Activated T-cell treated with anti-CD3 and anti-CD28 coated beads, Interleukin-2, amount 50 U/mL, for 1 hour (primary cell): ENCODE measurements at places on chromosomes 7 and 10.

DNA sequence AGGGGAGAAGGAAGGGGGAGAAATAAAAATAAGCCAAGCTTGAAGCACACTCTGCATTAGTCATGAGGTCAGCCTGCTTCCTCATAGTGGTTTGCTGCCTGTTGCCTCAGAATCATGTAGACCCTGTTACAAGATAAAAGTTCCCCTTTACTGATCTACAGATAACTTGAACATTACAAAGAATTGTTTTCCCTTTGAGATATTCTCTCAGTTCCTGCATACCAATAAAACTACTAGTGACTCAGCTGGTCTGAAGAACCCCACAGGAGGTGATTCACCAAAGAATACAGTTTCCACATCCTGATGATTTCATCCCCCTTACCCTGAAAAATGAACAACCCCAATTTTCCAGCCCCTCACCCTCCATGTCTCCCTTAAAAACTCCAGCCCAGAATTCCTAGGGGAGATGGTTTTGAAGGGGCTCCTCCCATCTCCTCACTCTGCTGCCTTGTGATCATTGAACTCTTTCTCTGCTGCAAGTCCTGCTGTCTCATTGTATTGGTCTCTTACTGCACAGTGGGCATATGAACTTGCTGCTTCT is 31.5 kb upstream of the NRP1 start:
- DNase-seq = no peak

DNA sequence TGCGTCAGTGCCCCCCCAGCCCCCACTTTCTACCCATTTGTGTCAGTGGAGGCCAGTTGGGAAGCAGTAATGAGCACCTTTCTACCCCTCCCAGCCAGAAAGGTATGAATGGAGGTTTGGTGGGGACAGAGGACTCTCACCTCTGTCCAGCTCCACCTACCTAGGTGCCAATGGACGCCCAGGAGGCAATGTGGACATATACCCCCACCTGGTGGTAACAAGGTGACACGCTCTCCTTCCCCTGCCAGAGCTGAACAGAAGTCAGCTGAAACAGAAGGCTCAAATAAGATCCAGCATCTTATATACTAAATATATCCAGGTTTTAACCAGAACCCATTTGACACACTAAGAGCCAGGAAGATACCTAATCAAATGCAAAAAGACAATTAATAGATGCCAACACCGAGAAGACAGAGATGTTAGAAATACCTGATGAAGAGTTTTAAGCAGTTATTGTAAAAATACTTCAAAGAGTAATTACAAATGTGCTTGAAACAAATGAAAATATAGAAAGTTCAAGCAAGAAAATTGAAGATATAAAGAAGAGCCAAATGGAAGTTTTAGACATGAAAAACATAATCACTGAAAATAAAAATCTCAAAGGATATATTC is 18.4 kb upstream of the SORCS3 start:
- no peak for DNase-seq

DNA sequence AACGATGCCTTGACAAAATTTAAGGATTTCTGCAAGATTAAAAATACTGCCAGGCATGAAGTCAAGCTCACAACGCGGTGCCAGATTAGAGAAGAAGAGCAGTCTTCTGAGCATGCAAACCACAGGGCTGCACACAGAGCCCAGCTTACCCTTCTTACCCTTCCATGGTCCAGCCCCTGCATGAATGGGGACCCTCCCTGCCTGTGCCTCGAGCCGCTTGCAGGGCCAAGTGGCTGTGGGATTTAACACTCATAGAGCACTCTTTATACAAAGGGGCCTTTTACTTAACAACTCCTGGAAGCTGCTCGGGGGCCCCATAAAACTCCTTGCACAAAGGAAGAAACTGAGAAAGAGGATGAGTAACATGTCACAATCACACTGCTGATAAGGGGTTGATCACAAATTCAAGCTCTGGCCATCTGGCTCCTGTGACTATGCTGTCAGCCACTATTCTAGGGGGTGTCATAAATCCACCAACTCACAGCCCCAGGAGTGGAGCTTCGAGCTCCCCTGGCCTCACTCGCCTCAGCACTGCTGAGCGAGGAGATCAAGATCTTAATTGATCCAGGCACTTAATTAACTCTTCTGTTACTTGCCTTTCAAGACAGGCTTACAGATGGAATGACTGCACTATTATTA is 514.8 kb downstream of the TNS3 start:
- no peak for DNase-seq

GRCh38 chr10:68231106-68231816 is 652 bp downstream of the ATOH7 start:
- DNase-seq = peak; percentile 33

GRCh38 chr10:35611750-35612149 is 6.6 kb downstream of the GJD4 start:
- no peak for DNase-seq

DNA sequence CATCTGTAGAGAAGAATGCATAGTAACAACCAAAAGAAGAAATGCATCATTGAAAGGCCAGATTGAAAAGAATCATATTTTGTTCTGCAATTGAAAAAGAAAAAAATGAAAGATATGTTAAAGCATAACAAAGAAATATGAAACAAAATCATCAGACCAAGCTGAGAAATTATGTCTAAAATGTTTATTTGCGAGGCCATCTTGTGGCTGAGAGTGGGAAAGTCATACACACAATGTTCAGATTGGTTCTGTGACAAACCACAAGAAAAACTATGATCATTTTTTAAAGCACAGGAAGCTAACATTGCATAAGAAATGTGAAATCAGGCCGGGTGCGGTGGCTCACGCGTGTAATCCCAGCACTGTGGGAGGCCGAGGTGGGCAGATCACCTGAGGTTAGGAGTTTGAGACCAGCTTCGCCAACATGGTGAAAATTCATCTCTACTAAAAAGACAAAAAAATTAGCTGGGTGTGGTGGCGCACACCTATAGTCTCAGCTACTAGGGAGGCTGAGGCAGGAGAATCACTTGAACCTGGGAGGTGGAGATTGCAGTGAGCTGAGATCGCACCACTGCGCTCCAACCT is 36.6 kb downstream of the ABCB5 start:
- no peak for DNase-seq

- no peak for DNase-seq
These were observed 64.6 kb upstream of the MACROH2A2 start for GRCh38 chr10:69988094-69988493.
